HS-5 (cell line): ENCODE measurements at places on chromosomes 16 and 17.

GRCh38 chr16:80586476-80586875 is 45.7 kb downstream of the DYNLRB2 start:
- DNase-seq, result no peak

DNA sequence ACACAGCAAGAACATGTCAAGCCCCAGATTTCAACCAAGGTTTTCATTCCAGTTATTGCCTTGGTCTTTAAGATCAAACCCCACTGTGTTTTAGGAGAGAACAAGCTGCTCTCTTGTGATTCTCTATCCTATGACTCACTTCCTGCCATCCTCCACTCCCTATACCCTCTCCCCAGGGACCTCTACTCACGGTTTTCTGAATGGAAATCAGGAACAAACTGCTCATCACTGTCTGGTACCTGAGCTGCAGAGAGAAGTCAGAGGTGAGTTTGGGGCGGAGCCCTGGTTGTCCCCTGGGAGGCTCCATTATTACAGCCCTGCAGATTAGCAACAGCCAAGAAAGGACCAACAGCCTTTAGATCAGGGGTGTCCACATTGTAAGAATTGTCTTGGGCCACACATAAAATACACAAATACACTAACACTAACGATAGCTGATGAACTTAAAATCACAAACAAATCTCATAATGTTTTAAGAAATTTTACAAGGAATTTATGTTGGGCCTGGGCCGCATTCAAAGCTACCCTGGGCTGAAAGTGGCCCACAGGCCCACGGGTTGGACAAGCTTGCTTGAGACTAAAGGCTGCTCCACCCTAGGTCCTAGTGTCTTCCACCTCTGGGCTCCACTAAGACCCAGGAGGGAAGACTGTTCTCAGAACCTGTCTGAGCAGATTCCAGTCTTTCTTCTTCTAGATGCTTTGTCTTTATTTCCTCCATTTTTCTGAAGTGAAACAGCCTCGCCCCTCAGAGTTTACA is 9.7 kb downstream of the ETV4 start:
- no peak for DNase-seq

- no peak for DNase-seq
These were observed 33.3 kb upstream of the ANKFN1 start for GRCh38 chr17:56119936-56120335.

- no peak for DNase-seq
These were observed 863 bp downstream of the ADCY9 start for GRCh38 chr16:4115209-4115948.

- DNase-seq, result no peak
These were observed 83.0 kb downstream of the ANKRD11 start for GRCh38 chr16:89407282-89407924.

GRCh38 chr16:87538594-87538993 is 45.8 kb upstream of the ZCCHC14 start:
- DNase-seq, result no peak

DNA sequence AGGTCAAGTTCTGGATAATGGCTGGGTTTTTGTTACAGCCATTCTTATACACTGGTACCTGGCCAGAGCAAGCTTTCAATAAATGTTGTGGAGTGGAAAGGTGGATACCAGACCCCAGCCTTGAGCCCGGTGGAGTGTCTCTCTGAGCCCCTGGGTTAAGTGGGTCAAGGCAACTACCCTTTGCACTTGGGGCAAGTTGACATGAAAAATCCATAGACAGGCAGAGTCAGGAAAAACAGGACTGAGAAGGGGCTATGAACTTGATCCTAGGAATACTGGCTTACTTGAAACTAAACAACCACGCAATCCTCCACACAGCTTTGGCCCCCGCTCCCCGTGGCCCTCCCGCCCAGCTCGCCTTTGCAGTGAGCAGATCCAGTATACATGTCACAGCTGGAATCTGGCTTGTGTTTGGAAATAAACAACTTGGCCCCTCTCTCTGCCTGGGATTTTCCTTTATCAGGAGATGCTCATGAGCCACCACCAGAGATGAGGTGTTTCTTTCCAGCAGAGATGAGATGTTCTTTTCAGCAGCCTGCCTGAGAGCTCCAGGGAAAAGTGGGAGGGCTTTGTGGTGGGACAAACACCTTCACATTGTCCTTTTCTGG is 65.9 kb downstream of the KSR1 start:
- DNase-seq, result no peak

- DNase-seq, result peak; percentile 50
These were observed 58.3 kb downstream of the WIPI1 start for GRCh38 chr17:68398691-68399637.

DNA sequence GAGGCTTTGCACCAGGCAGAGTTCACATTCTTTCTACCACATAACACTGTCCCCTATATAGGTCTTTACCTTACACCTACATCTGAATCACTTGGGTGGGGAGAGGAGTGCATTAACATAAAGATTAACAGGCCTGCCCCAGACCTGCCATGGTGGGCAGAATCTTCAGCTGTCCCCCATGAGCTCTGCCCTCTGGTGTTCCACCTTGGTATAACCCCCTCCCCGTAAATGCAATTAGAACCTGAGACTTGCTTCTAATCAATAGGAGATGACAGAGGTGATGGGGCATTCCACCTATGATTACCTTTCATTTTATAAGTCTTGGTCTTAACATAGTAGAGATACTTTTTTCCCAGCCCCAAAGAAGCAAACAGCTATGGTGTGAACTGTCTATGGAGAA is 20.4 kb upstream of the GRIN2A start:
- DNase-seq, result no peak

DNA sequence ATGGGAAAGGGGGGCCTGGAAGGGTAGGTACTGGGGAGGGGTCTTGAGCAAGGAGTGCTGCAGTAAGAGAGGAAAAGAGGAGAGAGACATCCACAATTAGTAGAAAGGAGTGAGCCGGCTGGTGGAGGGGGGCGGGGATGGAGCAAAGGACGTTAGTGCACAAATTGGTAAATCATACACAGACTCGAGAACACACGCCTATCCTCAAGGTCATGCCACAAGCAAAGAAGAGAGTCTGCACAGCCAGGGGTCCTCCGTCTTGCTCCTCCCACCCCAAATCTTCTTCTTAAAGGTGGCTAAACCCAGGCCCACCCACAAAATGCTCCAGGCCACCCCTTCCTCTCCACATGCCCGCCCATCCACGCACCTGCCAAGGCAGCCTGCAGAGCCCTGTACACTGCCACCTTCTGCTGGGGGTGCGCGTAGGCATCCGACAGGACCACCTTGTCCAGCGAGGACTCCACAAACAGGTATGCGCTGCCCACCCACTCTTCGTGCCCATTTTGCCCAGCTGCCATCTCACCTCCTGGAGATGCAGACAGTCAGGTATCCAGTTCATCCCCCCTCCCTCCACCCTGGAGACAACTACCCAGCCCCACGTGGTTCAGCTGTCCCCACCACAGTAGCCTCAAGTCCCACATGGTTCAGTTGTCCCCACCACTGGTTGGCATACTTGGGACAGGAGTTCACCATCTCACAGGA is 3.4 kb downstream of the TRADD start:
- DNase-seq, result no peak

DNA sequence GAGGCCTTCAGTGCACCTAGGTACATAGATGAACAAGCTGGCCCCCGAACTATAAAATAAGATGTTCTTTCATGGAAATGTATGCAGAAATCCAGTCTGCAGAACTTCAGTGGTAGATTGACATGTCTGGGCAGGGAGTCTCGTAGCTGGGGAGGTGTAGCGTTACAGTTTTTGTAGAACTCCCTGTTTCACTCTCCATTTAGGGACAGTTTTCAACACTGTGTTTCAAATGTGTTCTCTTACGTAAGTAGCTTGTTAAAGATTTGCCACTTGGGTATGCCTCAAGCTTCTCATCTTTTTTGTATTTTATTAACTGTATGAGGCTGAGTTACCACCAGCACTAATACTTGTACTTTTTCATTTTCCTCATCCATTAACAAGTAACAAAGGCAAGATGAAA is 46.6 kb downstream of the PLD6 start:
- no peak for DNase-seq

DNA sequence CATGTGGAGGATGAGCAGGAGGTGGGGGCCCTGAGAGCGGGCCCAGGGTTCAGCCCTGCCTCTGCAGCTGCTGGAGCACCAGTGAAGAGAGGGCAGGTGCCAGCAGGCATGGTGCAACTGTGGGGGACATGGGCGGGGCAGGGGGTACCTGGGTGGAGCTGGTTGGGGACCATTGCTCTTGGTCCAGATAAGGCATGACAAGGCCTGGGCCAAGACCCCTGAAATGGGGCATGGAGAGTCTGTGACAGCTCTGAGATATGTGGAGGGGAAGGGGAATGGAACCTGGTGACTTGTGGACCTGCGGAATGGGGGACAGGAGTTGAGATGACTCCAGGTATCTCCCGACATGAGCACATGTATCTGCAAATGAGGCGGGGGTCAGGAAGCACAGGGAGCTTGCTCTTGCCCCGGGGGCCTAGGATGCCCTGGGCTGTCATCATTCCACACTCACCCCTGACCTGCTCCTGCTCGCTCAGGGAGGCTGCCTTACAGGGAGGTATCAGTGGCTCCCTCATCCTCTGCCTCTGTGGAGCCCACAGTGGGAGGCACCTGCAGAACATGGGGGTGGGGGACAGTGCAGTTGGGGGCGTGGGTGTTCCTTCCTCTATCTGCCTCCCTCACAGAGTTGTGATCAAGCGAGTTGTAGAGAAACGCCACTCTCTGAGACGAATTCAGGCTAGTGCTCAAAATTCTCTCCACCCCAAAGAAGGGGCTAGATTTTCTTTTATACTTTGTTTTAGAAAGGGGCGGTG is 40.2 kb downstream of the TMEM235 start:
- DNase-seq, result no peak

DNA sequence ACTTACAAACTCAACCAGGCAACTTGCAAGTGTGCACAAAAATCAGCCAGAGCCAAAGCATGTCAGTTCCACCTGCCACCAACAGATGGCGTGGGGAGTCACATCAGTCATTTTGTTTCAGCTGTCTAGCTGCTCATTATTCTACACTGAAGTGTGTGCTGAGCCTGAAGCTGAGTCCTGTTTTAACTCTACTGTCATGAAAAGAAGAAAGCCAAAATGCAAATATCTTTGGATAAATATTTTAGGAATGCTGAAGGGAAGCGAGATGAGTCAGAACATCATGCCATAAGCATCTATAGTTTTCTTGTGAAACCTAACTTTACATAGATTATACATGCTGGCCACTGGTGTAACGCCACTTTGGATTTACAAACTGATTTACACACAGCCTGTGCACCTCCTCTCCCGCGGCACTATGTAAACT is 172.6 kb downstream of the CDK5R1 start:
- peak; percentile 62 for DNase-seq

DNA sequence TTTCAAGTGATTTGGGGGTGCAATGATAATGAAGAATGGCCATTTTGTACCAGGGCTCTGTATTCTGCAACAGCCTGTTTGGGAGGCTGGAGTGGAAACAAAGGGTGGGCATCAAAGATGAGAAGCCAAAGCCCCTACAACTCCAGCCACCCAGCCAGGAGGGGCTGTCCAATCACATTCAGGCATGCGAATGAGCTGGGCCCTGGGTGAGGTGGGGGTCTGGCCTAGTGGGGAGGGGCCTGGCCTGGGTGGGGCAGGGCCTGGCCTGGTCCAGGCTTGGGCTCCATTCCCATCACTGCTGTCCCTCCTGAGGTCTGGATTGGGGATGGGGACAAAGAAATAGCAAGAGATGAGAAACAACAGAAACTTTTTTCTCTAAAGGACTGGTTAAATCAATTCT is 6.4 kb downstream of the AOC3 start:
- DNase-seq, result no peak

- no peak for DNase-seq
These were observed 14.7 kb downstream of the RARA start for GRCh38 chr17:40323391-40324381.

DNA sequence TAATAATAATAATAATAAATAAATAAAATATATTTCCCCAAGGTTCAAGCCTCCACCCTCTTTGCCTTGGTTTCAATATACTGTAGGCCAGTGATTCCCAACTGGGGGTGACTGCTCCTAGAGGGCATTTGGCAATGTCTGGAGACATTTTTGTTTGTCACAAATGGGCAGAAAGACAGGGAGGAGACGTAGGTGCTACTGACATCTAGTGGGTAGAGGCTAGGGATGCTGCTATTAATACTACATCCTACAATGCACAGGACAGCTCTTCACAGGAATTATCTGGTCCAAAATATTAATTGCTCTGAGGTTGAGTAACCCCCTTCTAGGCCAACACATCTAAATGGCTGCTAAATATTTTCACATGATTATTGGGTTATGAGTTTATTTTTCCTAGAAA is 12.8 kb upstream of the PRR14 start:
- DNase-seq, result peak; percentile 30

GRCh38 chr16:58290861-58291260 is 4.0 kb downstream of the PRSS54 start:
- no peak for DNase-seq

GRCh38 chr16:67652578-67653127 is 7.4 kb downstream of the ACD start:
- no peak for DNase-seq

DNA sequence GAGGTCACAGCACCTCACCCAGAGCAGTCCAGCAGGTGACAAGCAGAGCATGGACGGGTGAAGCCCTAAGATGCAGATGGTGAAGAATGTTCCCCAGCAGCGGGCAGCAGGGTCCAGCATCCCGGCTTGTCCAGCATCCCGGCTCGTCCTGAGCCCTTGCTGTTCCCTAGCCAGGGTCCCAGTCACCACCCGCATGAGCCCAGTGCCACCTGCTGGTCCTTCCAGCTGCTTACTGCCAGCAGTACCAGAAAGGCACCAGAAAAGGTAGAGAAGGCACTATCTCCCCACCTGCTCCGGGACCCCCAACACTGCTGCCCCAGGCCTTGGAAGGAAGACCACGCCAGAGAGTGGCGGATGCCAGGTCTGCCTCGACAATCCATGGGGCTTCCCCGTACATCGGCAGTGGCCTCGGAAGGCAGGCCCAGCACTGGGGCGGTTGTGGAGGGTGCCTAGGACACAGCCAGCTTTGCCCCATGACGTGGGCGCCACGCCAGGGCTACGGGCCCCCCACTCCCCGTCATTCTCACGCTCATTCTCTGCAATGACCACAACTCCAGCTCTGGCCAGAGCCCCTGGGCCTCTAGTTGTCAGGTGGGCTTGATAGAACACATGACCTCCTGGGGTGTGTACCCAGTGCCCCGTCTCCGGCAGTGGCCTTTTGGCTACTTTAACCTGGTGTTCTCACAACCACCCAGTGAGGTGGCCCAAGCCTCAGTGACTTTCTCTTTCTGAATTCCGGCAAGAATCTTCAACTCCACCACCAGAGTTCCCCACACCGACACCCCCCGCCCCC is 1.4 kb downstream of the CENPX start:
- no peak for DNase-seq

- DNase-seq, result no peak
These were observed 59.5 kb downstream of the SLFN11 start for GRCh38 chr17:35313875-35314409.
